ENCODE measurements at places on chromosomes 12 and 14.

DNA sequence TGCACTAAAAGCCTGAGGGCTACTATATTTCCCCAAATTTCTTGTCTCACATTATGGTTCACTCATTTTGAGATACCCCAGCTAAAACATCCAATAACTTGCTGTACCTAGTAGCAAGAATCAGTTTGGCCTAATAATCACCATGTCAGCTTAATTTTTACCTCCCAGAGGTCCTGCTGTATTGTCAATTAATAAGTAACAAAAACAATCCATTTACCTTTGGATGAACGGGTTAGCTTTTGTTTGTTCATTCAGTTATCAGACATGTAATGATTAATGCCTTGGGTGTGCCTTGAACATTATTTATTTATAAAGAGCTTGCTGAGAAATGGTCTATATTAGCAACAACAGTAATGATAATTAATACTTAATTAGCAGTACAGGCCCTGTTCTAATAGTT is 57.0 kb downstream of the MON2 start:
- no peak for DNase-seq

DNA sequence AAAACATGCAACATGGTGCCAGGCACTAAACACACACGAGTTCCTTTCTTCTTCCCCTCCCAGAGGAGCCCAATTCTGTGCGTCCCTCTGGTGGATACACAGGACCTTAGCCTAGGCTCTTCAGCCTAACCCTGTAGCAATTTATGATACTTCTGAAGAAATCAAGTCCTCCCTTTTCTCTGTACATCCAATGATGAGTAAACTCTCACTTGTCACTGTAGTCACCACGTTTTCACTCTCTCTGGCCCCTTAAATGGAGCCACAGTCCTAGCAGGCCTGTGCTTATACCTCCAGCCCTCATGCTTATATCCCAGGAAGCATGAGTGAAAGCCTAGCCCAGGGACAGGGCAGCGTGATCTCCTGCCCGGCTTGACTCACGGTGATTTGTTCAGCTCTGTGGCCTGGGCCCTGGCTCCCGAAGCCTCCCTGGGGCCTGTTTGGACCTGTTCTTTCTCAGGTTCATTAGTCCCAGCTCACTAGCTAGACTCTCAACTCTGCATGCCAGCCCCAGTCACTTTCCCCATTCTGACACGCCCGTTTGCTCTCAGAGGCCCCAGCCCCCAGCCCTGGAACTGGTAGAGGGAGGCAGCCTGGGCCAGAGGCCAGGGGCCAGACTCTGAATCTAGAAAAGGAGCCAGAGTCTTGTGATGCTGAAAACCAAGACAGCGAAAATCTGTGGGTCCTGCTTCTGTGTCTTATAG is 24.1 kb upstream of the PLEKHG3 start:
- peak; percentile 42 for DNase-seq

- no peak for DNase-seq
Observed at GRCh38 chr14:102317564-102318248, 1.8 kb upstream of the ZNF839 start.

GRCh38 chr12:58148976-58149375 is 207.6 kb downstream of the ATP23 start:
- DNase-seq: no peak

DNA sequence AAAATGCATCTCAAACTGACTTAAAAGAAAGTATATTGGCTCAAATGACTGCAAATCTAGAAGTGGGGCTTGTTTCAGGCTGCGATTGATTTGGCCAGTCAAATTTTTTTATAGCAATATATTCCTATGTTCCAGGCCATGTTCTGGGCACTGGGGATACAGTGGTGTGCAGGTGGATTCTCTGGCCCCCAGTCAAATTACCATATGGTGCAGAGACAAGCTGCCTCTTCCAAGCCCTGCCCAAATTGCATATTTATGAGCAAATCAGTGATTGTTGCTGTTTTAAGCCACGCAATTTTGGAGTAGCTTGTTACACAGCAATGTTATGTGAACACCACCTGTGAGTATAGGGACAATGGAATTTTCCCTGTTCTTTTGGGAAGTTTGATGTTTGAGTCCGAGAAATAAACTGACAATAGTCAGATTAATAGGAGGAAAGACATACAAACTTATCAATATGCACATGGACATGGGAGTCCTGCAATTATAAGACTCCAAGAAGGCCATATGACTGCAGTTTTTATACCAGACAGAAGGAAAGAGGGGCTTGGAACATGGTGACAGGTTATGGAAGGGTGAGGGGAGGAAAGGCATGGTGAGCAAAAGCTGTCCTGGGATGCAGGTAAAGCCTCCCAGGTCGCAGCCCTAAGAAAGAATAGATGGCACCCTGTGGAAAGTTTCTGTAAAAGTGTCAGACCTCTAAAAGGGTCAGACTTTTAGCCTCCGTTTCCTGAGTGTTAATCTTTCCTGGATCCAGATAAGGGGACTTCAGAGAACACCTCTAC is 13.1 kb upstream of the CRY1 start:
- DNase-seq: no peak

GRCh38 chr14:89221109-89221810 is 195.8 kb downstream of the FOXN3 start:
- no peak for DNase-seq

DNA sequence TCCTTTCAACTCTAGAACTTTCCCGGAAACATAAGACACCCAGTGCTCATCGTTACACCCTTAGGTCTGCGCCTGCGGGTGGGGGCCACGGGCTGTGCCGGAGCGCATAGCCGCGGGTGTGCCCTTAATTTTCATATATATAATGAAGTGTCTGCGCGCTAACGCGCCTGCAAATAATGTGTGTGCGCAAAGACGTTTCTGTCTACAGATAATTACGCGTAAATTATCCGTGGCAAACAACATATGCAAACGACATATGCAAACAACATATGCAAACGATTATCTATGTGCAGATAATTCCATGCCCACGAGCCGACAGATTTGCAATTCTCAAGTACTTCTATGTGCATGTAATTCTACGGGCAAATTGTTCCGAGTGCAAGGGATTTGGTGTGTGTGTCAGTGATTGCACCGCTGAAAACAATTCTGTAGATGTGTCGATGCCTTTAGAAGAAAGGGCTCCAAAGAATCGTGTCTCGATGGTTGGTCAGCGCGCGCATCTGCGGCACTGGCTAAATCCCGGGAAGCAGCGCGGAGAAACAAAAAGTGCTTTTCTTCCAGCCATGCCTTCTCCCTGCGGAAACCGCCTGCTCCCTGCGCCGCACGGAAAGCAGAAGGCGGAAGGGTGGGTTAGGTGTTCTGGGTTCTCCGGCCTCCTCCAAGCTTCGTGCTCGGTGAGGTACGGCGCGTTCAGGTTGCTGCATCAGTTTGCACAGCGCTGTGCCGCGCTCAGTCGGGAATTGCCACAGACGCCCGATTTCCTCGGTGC is 34.5 kb upstream of the TBX5 start:
- DNase-seq: no peak

- no peak for DNase-seq
Observed at GRCh38 chr14:90495357-90496276, 98.8 kb downstream of the CALM1 start.

DNA sequence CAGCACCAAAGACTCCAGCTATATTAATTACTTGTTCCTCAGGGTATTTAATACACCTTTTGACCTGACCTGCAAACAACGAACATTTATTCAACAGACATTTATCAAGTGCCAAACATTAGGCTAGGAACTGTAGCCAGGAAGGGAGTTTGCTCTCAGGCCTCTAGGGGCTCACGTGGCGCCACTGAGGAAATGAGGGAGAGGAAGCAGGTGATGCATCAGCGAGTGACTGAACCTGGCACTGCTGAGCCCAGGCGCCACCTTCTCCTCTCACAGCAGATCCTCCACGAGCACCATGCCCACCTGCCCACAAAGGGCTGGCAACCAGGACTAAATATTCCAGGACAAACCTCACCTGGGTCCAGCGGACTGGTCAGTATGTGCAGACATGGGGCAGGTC is 50.2 kb downstream of the SETD3 start:
- no peak for DNase-seq

DNA sequence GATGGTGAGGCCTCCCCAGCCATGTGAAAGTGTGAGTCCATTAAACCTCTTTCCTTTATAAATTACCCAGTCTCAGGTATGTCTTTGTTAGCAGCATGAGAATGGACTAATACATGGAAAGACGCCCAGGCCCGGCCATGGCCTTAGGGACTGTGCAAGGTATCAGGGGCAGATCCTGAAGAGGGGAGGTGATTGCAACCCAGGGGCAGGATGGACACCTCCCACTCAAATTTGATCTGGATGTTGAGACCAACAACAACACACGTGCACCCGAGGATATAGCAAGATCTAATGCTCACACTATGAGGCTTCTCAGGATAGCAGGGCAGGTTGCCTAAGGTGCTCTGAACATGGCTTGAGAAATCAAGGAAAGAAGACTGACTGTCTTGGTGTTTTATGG is 13.5 kb upstream of the SERPINA4 start:
- no peak for DNase-seq

- DNase-seq: peak; percentile 22
Observed at GRCh38 chr14:36582011-36582873, at the start of gene NKX2-8. NKX2-8 (minus strand) TSS chr14:36582614; CDS start chr14:36582389, 225 bp downstream.

GRCh38 chr14:51342226-51342625 is 102.2 kb downstream of the TMX1 start:
- no peak for DNase-seq

DNA sequence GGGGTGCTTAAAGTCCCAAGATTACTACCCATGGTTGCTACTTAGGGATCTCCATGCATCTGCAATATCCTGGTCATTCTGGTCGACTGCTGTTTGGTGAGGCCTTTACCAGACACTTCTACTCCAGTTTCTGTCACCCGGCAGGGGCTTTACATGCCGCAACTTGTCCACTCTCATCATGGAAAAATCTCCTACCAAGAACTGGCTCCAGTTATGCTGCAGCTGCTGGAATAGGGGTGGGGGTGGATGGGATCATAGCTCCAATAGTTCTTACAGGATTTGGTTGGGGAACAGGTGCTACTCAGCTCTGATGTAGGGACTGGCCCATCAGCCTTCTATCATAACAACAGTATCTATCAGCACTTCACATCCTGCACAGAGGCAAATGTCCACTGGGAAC is 51.6 kb downstream of the SPTB start:
- DNase-seq: peak; percentile 40

DNA sequence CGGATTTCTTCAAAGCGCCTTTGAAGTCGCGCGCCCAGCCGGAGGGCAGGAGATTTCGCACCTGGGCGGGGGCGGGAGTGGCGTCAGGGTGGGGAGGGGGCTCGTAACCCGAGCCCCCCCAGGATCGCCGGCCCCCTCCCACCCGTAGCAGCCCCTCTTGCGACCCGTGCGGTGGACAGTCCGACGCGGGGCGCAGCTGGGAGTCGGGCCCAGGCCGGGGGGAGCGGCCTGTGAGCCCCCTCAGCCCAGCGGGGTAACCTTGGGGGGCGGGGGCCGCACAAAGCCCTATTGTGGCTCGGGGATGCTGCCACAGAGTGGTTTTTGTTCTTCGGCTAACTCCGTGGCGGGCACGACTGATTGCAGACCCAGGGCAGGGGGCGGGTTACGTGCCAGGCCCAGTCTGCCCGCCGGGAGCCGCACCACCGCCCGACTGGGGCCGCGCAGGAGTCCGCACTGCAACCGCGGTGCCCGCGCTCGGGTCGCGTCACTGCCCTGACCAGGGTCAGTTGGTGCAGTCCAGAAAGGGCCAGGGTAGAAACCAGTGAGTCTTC is 4.2 kb upstream of the AAAS start:
- no peak for DNase-seq

DNA sequence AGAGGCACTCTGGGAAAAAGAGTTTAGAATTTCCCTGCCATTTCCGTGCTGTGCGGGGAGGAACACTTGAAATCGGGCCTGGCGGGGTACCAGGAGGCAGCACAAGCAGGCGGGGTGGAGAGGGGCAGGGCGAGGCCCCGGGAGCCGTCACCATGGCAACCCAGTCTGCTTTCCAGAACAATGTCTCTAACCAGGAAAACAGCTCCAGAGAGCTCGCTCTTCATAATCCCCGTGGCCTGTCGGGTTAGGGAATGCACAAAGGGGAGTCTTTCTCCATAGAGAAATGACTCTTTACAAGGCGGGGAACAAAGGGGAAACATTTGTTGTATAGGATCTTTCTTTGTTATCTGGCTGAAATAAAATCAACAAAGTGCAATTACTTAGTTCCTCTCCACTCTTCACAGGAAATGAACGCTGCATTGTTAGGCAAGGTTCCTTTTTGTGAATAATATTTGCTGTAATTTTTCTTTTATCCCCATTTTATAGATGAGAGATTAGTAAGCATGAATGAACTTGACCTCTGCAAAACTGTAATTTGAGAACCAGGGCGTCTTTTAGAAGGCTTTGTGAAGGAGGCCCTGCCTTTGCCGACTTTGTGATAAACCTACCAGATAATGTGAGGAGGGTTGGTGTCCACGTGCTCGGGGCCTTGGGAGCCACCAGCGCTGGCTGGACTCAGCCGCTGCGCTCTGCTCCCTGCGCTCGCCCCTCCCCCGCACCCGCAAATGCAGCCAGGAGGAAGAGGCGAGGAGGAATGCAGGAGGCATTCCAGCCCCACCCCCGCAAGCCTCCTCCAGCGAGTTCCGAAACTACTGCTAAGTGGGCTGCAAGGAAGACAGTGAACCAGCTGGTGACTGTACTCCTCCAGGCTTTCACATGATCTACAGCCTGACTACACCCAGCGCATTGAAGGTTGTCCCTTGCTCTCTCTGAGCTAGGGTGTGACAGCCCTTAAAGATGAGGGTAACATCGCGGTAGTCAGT is 105.2 kb upstream of the ATF7IP start:
- DNase-seq: no peak

GRCh38 chr14:20811986-20812975 is 9.6 kb upstream of the RNASE1 start:
- no peak for DNase-seq

DNA sequence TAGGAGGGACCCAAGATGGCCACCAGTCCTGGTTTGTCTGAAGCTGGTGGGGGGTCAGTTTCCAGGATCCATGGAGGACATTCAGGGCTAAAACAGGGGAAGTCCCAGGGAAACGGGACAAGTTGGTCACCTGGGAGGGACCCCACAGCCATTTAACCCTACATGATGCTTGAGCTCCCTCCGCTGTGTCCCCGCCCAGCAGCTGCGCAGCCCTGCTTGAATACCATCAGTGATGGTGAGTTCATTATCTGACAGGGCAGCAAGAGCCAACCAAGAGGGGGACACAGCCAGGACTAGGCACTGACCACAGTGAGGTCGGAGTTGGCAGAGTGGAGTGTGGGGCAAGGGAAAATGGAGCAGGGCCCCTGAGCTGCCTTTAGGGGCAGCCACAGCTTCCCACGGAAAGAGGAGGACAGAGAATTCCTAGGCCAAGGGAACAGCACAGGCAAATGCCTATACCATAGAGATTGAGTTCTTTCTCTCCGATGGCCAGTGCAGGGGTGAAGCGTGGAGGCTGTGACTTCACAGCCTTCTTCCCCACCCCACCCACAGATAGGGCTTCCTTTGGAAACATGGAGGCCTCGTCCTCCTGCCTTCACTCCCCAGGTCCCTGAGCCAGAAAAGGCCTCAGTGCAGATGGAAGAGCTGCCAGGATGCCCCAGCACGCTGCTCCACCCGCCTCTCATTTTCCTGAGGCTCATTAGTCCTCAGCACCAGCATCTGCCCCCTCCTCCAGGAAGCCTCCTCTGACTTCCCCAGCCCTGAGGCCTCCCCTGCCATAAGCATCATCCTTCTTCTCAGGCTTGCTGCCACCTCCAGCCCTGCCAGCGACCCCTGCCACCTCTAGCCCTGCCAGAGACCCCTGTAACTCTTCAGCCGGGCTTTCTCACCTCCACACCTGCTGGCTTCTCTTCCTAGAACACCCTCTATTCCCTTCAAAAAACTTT is 51.4 kb downstream of the CYP46A1 start:
- DNase-seq: no peak

Data from NCI-H1105 (cell line).